ENCODE measurements at places on chromosomes 16 and 17. TPM values are rescaled to one million over a fixed set of nuclear protein-coding genes. Genes with fewer than 3 reads are reported as not detected.

DNA sequence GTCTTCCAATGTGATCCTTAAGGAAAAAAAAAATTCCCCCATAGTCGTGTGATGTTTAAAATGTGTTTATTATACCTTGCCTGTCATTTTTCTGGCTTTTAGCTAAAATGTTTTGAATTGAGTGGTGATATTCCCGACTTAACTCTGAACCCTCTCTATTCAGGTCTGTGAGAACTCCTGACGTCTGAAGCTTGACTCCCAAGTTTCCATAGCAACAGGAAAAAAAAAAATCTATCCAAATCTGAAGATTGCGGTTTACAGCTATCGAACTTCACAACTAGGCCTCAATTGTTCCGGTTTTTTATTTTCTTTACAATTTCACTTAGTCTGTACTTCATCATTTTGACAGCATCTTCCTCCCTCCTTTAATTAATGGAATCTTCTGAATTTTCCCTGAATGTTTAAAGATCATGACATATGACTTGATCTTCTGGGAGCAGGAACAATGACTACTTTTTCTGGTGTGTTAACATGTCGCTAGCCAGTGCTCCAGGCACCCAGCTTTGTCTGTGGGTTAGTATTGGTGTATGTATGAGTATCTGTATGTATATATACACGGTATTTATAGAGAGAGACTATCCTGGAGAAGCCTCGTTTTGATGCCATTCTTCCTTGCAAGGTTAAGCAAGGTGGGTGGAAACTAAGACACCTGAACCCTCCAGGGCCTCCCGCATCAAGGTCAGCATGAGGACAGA is 12.8 kb upstream of the HSBP1 start:
- DNase-seq: no peak

GRCh38 chr17:65434878-65435277 is 126.6 kb downstream of the AXIN2 start:
- DNase-seq: no peak

TMEM94 gene
- 25.4 TPM for total RNA-seq

DNA sequence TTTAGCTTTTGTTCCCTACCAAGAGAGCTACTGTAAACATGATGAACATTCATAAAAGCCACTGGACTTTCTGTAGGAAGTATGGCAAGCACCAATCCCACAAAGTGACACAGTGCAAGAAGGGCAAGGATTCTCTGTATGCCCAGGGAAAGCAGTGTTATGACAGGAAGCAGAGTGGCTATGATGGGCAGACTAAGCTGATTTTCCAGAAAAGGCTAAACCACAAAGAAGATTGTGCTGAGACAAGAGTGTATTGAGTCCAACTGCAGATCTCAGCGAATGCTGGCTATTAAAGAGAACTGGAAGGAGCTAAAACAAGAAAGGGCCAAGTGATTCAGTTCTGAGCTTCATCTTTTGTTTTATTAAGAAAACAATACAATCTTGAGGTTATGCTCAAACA is 60.5 kb upstream of the EFCAB3 start:
- no peak for DNase-seq

CDR2L gene
- total RNA-seq: 4.5 TPM

TEX19 gene
- not detected for total RNA-seq

DNA sequence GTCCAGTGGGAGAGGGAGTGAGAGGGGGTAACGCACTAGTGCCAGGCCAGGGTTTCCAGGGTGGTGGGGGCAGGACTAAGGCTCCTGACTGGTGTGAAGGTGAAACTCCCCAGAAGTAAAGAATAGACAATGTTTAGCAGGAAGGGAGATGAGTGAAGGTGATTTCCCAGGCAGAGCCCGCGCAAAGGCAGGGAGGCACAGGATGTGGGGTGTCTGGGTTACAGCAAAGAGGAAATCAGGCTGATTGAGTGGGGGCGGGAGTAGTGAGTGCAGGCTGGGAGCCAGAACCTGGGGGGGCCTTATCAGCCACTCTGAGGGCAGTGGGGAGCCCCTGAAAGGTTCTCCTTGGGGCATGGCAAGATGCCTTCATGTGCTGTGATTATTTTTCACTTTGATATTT is 167.5 kb downstream of the UTP18 start:
- no peak for DNase-seq

Measured in occipital lobe (tissue), 3 donors.